ENCODE measurements at places on chromosomes 3 and 15.

DNA sequence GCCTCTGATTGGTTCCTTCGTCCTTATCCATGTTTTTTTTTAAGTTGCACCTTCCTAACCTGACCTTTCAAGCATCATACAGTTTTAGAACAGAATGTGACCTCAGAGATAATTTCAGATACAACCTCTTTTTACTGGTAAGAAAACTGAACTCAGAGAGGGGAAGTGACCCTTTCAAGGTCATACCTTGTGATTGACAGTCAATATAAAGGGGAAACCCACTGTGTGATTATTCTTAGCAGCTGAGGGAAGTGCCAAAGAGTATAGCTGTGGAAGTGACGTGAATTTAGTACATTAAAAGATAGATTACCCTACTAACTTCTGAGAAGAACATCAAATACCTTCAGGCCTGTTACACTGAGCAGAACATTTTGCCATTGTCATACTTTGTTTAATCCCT lies 319.4 kb downstream of the NEK10 start:
- no peak for DNase-seq

- no peak for DNase-seq
Observed at GRCh38 chr3:80408030-80408721, 640.4 kb upstream of the ROBO1 start.

- DNase-seq, result no peak
Observed at GRCh38 chr15:36882487-36883131, 217.7 kb downstream of the MEIS2 start.

GRCh38 chr3:61199843-61200242 lies 51.4 kb downstream of the FHIT start:
- DNase-seq, result no peak

- no peak for DNase-seq
Observed at GRCh38 chr3:30576946-30577345, 29.5 kb upstream of the TGFBR2 start.

- DNase-seq, result no peak
Observed at GRCh38 chr15:95765161-95765560, 565.3 kb upstream of the NR2F2 start.

DNA sequence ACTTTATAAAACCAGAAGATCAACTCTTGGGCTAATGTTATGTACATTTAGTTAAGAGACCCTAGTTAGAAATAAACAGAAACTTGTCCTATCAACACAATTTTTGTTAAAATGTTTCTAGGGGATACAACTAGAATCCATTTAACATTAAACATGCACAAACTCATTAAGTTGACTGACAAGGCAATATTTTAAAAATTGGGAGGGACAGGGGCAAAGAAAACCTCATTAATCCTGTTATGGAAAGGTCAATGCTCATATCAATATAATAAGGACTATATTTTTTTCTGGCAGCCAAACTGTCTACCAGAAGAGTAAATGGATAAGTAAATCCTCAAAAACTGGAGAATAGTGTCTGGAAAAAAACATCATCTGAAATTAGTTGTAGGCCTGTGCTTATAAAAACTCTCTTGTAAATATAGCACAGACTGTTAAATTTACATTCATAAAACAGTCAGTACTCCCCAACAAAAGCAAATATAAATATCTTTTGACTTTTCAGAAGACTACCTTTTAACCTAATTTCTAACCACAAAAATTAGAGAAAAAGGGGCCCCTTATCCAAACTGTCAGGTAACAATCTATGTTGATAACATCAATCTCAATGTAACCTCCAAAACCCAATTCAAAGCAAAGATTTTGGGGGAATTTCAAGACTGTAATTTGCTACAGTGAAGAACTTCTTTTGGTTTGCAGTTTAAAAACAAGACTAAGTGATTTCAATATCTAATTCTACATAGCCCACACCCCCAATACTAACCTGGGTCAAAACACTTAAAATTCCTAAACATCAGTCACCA lies 4.2 kb downstream of the TRA2B start:
- no peak for DNase-seq
